Heart right ventricle (tissue), 16 donors: ENCODE measurements at places on chromosomes 2 and 18.

DNA sequence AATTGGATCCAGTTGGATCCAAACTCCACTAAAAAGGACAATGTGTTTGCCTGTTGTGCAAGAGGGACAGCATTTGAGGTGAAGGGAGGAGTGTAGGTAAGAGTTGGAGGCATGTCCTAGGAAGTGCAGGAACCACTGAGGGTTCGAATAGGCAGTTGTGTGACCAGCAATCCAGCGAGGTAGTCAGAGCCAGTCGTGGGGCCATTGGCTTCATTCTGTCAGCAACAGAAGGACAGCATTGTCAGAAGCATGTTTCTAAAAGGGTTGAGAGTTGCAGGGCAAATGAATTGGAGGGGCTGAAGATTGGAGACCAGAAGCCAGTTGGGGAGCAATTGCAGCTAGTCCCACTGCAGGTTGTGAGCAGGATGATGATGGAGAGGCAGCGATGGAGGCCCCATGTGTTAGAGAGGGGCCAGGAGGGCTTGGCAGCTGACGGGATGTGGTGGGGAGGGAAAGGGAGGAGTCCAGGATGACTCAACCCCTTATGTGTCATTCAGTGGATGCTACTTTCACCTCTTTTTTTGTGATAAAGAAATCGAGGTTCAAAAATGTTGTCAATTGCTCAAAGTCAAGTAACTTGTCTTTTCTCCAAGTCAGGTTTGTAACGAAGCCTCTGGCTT, 96.7 kb upstream of the SIX3 start:
- no peaks in the 10 kb centered on the region for H3K4me1 ChIP-seq
- no peaks in the 10 kb centered on the region for H3K36me3 ChIP-seq
- peaks cover 31% of the 10 kb centered on the region for H3K27me3 ChIP-seq

DNA sequence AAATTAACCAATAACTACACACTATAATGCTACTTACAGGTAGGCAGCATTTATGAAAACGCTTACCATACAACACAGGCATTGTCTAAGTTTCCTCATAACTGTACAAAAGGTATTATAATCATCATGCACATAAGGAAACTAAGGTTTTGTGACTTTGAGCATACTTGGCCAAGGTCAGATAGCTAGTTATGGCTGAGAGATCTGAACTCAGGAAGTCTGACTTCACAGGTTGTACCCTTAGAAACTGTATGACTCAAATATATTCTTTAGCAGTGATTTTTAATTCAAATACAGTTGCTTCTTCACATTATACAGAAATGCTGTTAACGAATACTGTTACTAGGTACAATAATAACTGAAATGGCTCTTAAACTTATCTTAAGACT, 89.3 kb downstream of the TRIP12 start:
- H3K36me3 ChIP-seq = no peaks in the 10 kb centered on the region
- peaks cover 12% of the 10 kb centered on the region for H3K4me1 ChIP-seq
- H3K27me3 ChIP-seq = no peaks in the 10 kb centered on the region
- H3K27ac ChIP-seq = no peak overlapping the region
- no peak for DNase-seq

GRCh38 chr2:64380853-64381527, 73.0 kb upstream of the LGALSL start:
- H3K4me3 ChIP-seq = no peak overlapping the region
- no peaks in the 10 kb centered on the region for H3K27me3 ChIP-seq
- DNase-seq = no peak
- no peak overlapping the region for H3K27ac ChIP-seq

DNA sequence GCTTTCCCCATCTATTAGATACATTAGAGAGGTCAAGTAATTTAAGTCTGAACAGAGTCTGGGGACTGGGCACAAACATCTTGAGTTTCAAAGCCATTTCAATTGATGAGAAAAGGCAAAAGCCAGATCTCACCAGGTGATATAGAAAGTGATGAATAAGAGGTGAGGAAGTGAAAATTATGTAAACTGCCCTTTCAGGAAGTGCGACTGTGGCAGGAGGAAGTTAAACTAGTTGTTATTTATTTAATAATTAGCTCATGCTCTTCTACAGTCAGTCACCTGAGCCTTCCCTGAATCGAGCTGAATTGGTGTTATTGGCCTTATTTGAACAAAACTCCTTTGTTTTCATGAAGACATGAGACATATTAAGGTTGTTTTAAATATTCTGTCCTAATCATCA, 115.1 kb downstream of the CDH20 start:
- no peak overlapping the region for H3K4me3 ChIP-seq
- no peaks in the 10 kb centered on the region for H3K36me3 ChIP-seq
- H3K27ac ChIP-seq = no peak overlapping the region
- no peaks in the 10 kb centered on the region for H3K27me3 ChIP-seq
- no peaks in the 10 kb centered on the region for H3K4me1 ChIP-seq

- no peak overlapping the region for H3K4me3 ChIP-seq
- H3K27ac ChIP-seq = no peak overlapping the region
- H3K27me3 ChIP-seq = no peaks in the 10 kb centered on the region
- H3K36me3 ChIP-seq = no peaks in the 10 kb centered on the region
- no peaks in the 10 kb centered on the region for H3K4me1 ChIP-seq
- no peak for DNase-seq
Observed at GRCh38 chr2:48066000-48066399, 159.7 kb upstream of the FBXO11 start.

GRCh38 chr2:13260402-13260801, 543.7 kb downstream of the TRIB2 start:
- H3K36me3 ChIP-seq = no peaks in the 10 kb centered on the region
- no peak overlapping the region for H3K27ac ChIP-seq
- H3K4me3 ChIP-seq = no peak overlapping the region
- no peak for DNase-seq
- no peaks in the 10 kb centered on the region for H3K4me1 ChIP-seq
- H3K27me3 ChIP-seq = no peaks in the 10 kb centered on the region

DNA sequence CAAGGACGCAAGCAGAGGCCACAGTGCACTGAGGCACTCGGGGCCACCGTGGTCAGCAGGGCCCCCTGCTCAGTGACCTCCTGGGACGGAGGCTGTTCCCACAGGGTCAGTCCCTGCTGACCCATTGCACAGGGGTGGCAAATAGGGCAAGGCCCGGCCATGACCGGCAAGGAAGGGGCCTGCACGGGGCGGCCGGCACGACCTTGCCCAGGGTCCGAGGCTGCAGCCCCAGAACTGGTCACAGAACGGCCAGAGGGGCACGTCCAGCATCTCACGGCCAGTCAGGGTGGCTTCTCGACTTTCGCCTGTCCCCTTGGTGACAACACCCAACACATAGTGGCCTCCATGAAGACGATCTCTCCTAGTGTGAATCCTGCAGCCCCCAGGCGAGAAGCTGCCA, 27.6 kb upstream of the OTOS start:
- no peak overlapping the region for H3K4me3 ChIP-seq
- no peaks in the 10 kb centered on the region for H3K36me3 ChIP-seq
- DNase-seq = no peak
- H3K4me1 ChIP-seq = no peaks in the 10 kb centered on the region
- H3K27ac ChIP-seq = no peak overlapping the region

DNA sequence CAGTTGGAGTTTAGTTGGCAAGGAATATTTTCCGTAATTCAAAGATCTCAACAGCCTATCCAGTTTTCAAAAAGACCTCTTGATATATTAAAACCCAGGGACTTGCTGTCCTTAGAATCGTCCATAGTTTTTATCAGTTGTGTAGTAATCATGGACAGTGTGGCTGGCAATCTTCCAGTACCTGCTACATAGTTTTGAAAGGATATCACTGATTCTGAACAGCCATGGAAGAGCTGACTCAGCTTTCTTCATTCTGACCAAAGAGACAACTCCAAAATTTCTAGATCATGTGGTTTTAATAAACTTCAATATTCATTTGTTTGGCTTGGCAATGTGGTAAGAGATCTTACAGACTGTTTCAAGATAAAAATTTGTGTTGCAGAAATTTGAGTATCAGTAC, 616.7 kb downstream of the TDRD15 start:
- H3K27me3 ChIP-seq = no peaks in the 10 kb centered on the region
- DNase-seq = no peak
- no peak overlapping the region for H3K4me3 ChIP-seq

DNA sequence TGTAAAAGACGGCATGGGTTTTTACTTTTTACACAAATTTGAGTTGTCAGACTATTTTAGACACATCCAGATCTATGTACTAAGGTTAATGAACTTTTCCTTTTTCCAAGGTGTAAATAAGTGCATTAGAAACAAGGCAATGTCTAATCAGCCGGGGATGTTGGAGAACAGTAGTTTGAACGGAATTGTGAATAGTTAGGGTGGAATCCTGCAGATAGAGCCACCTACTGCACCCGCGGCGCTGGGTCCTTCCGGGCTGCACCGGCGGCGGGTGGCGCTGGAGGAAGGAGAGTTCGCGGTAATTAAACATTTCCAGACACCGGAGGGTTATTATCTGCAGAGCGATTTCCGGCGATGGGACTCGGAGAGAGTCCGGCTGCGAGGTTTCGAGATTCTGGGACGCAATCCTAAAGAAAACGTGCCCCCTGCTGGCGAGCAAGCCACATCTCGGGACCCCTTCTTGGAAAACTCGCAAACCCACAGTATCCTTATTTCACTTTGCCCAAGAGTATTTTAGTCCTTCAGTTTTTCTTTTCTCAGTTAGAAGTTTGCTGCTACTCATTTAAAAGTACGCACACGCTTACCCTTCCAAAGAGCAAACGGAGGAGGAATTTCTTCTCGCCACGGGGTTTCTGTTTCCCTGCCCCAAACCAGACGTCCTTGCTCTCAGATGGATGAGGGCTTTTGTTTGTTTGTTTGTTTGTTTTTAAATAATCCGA, 4.5 kb upstream of the OSR1 start:
- peak; percentile 83 for DNase-seq
- H3K36me3 ChIP-seq = no peaks in the 10 kb centered on the region
- H3K4me3 ChIP-seq = peak overlapping the region; percentile 64
- peaks cover 75% of the 10 kb centered on the region for H3K27me3 ChIP-seq
- H3K27ac ChIP-seq = peak overlapping the region; percentile 36
- peaks cover 33% of the 10 kb centered on the region for H3K4me1 ChIP-seq

- H3K36me3 ChIP-seq = peaks cover 52% of the 10 kb centered on the region
- peaks cover 58% of the 10 kb centered on the region for H3K4me1 ChIP-seq
Observed at GRCh38 chr2:237708961-237709360, 81.6 kb downstream of the LRRFIP1 start.

GRCh38 chr2:26901326-26902183, 53.6 kb downstream of the DPYSL5 start:
- H3K27me3 ChIP-seq = no peaks in the 10 kb centered on the region
- H3K4me3 ChIP-seq = no peak overlapping the region
- no peak overlapping the region for H3K27ac ChIP-seq
- no peaks in the 10 kb centered on the region for H3K4me1 ChIP-seq

- H3K36me3 ChIP-seq = peaks cover 21% of the 10 kb centered on the region
- no peaks in the 10 kb centered on the region for H3K4me1 ChIP-seq
- H3K27ac ChIP-seq = no peak overlapping the region
- no peak overlapping the region for H3K4me3 ChIP-seq
- DNase-seq = no peak
- H3K27me3 ChIP-seq = no peaks in the 10 kb centered on the region
Observed at GRCh38 chr2:96180521-96180920, 28.1 kb downstream of the STARD7 start.

DNA sequence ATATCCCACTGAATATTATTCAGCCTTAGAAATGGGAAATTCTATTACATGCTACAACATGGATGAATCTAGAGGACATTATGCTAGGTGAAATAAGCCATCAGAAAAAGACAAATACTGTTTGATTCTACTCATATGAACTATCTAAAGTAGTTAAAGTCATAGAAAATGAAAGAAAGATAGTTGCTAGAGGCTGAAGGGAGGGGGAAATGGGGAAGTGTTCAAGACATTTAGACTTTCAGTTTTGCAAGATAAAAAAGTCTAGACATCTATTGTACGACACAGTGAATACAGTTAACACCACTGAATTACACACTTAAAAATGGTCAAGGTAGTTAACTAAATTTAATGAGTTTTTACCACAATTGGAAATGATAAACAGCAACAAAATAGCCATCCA, 835.9 kb upstream of the CHAC2 start:
- H3K27ac ChIP-seq = no peak overlapping the region
- DNase-seq = no peak
- H3K27me3 ChIP-seq = no peaks in the 10 kb centered on the region
- H3K36me3 ChIP-seq = no peaks in the 10 kb centered on the region
- H3K4me1 ChIP-seq = no peaks in the 10 kb centered on the region

DNA sequence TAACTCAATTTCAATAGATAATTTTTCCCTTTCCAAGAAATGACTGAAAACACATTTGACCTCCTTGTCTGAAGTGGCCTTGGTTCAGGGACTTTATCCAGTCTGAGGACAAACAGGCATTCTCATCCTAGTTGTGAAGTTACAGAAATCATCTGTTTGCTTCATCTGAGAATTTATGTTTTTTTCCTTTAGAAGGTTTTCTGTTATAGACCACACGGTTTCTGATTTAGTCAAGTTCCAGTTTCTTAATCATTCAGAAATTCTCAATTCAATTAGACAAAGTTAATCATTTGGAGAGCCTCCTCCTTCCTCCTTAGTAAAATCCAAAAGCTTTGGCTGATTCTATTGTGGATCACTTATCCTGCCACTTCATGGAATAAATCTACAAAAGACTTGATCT, 60.9 kb downstream of the ICOS start:
- DNase-seq = no peak
- no peak overlapping the region for H3K4me3 ChIP-seq
- H3K36me3 ChIP-seq = no peaks in the 10 kb centered on the region
- H3K27ac ChIP-seq = no peak overlapping the region

GRCh38 chr2:20516291-20516645, 69.4 kb downstream of the RHOB start:
- peaks cover 10% of the 10 kb centered on the region for H3K4me1 ChIP-seq
- no peak overlapping the region for H3K27ac ChIP-seq
- no peaks in the 10 kb centered on the region for H3K27me3 ChIP-seq
- no peak overlapping the region for H3K4me3 ChIP-seq
- DNase-seq = no peak

GRCh38 chr2:163570391-163570790, 165.4 kb downstream of the FIGN start:
- H3K4me3 ChIP-seq = no peak overlapping the region
- H3K36me3 ChIP-seq = no peaks in the 10 kb centered on the region
- no peaks in the 10 kb centered on the region for H3K4me1 ChIP-seq
- no peak overlapping the region for H3K27ac ChIP-seq
- no peak for DNase-seq

GRCh38 chr18:77897606-77898005, 648.0 kb downstream of the GALR1 start:
- no peak overlapping the region for H3K27ac ChIP-seq
- no peak for DNase-seq
- no peak overlapping the region for H3K4me3 ChIP-seq
- no peaks in the 10 kb centered on the region for H3K36me3 ChIP-seq

DNA sequence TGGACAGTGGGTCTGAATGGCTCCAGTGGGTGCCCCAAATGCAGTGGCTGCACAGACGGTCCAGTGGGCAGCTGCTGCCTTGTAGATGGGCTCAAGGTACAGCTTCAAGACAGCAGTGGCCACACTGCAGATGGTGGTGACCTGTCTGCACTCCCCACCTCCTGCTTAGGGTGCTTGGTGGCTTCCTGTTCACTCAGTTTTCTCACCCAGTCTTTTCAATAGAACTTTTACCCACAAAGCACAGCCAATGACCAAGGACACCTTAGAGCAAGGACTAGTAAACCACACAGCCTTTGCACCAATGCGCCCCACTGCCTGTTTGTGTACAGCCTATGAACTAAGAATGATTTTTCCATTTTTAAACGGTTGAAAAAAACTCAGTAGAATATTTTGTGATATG, 34.9 kb downstream of the MEX3C start:
- no peaks in the 10 kb centered on the region for H3K27me3 ChIP-seq
- no peaks in the 10 kb centered on the region for H3K36me3 ChIP-seq
